ENCODE measurements at places on chromosomes 4 and X. TPM values are rescaled to one million over a fixed set of nuclear protein-coding genes. Genes with fewer than 3 reads are reported as not detected.
A peak's percentile ranks its signal among the peaks of the same experiment; 100 is the strongest.

DNA sequence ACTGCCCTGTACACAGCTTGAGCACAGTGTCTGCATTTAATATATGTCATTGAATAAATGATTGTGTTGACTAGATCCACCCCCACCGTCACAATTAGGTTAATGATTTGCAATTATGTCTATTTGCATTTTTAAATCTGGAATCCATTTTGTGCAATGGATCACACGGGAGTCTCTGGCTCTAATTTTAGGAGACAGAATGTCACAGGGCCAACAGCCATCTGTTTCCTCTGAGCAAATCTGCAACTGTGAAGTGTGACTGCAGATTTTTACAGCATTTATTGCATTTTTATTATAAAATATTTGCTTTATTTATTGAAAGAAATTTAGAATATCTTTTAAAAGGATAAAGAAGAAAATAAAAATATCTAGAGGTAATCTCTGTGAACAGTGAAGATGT lies 316.8 kb downstream of the HS3ST1 start:
- DNase-seq = no peak

- DNase-seq = no peak
These were observed 12.7 kb upstream of the TMPRSS11D start for GRCh38 chr4:67896421-67897065.

DNA sequence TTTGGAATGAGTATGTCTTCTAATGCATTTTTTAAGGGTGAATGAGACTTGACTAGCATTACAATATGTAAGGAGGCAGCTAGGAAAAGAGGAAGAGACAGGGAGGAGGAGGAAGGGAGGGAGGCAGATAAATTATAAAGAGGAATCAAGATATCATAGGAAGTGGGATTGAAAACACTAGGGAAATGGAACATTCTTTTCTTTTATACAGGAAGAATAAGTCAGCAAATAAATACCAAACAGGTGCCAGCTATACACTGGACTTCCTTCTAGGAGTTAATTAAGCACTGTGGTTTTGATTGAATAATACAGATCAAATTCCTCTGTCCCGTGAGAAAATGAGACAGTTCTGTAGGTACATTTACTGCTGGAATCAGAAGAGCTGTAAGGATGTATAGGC lies 78.6 kb downstream of the PACRGL start:
- DNase-seq = no peak

GRCh38 chr4:145775406-145775805 lies 95.5 kb downstream of the C4orf51 start:
- DNase-seq = no peak

GRCh38 chrX:69163936-69164741 lies 1.1 kb downstream of the PJA1 start:
- peak; percentile 39 for DNase-seq

DNA sequence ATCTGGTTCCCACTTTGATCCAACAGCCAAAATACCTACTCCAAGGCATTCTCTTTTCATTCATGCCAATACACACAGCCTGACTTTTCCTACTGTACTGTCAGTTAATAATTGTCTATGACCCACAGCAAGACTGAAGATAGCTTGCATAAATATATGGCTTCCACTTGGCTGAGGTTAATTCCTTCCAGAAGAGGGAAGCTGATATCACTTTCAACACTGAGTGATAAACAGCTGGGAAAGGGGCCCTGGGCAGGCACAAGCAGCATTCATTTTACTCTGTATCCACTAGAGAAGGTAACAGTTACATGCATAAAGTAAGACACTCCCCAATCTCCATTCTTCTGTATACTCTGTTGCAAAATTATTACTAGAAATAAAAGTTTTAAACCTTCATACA lies 200.2 kb upstream of the UGT8 start:
- DNase-seq = no peak

DNA sequence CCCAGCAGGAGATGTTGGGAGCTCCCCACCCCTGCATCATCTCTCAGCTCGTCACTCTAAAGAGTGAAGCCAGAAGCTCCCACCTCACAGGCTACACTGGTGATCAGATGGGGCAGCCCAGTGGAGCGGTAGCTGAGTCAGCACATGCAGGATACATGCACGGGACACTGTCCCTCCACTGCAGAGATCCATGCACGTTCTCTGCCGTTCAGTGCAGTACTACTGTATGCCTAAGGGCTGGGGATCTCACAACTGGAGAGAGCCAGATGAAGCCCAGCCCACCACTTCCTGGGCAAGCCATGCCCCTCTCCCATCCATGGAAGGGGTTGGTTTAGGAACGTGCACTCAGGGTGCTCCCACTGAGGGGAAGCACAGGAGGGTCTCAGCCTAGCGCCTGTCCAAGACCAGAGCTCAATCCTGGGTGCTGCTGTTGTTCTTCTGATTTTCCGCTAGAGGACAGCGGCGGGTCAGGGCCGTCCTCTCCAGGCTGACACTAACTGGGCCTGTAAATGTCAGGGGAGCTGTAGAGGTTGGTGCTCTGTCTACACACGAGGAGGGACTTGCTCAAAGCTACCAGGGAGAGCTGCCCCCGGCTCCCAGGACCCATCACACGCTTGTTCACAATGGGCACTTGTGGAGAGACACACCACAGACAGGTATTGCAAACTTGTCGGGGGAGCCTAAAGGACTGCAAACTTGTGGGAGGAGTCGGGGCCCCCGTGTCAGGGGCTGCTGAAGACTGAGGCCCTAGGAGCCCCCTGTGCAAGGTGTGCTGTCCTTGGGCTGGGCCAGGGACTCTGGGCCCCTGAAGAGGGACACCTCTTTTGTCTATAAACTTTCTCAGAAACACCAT lies 18.2 kb upstream of the ABLIM2 start:
- no peak for DNase-seq

Gene CYBB
- total RNA-seq = 7.7 TPM

Gene MAMLD1
- 0.93 TPM for total RNA-seq
